ENCODE measurements at places on chromosomes 2 and 18. TPM values are rescaled to one million over a fixed set of nuclear protein-coding genes. Genes with fewer than 3 reads are reported as not detected.

DSG1 gene
- 1,949 TPM for total RNA-seq

DPP10 gene
- not detected for total RNA-seq

GRCh38 chr2:223501641-223502040 lies 100.5 kb downstream of the SCG2 start:
- no peak for DNase-seq

- DNase-seq: no peak
Measured at GRCh38 chr2:34316788-34317187, 717.7 kb upstream of the FAM98A start.

DNA sequence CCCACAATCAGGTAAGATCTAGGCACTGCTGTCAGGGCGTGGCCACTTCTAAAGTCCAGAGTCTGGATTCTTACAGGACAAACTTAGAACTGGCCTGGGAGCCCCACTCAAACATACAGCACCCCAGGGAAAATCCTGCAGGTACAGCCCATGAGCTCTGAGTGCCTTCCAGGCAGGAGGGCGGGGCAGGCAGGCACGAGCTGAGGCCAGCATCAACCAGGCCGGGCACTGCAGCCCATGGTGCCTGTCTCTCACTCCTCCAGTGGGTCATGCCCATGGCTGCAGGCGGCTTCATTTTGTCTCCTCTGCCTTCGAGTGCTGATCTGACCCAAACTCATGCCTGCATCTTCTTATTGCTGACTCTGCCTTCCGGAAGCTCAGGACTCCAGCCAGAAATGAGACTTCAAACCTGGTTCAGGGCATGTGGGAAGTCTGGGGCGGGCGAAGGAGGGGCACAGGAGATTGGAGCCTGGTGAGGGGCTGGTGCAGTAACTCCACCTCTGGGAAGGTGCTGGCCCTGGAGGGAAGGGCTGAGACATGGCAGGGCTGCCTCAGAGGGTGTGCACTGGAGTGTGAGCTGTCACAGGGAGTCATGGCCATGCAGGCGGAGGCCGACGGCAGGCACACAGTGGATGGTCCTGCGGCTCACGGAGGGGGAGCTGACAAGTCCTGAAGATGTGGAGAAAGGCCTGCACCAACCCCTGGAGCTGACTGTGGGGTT lies 40.5 kb downstream of the HS6ST1 start:
- no peak for DNase-seq
